Stimulated activated CD4-positive, alpha-beta T cell treated with anti-CD3 and anti-CD28 coated beads, Interleukin-15, amount 100 ng/mL, for 1 hour (primary cell): ENCODE measurements at places on chromosomes 16 and 17.

GRCh38 chr16:57555831-57556230, 13.4 kb downstream of the ADGRG5 start:
- DNase-seq: no peak

GRCh38 chr17:13734880-13735279, 133.2 kb upstream of the HS3ST3A1 start:
- DNase-seq: no peak

DNA sequence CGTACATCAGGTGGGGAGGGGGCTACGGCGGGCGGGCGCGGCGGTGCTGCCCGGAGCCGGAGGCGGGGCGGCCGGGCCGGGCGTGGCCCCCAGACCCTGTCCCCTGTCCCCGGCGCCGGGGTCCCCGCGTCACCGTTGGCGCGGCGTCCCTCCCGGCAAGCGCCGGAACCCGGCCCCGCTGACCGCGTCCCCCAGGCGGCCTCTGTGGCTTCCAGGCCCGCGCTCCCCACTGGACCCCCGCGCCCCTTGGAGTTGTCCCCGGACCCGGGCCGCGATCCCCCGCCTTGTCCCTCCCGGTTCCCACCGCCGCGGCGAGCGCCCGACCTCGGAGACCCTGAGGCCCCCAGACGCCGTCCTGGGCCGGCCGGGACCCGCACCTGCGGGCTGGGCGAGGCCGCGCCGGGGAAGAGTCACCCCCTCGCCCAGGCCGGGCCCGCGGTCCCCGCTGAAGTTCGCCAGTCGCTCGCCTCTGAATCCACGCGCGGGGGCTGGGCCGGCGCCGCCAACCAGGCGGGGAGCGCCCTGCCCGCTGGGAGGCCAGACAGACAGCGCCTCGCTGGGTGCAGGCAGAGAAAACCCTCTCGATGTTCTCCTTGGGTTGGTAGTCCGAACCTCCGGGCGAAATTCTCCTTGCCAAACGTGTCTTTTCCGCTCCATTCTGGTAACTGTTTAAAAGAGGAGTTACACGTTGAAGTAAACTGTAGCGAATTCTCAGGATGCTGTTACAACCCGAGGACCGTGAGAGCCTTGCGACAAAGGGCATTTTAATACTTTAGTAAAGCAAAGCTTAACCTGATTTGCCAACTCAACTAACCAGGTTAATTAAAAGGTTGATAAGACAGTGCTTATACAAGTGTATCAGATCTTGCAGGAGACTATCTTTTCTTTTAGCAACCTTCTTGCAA, 761 bp downstream of the GAN start:
- DNase-seq: no peak

DNA sequence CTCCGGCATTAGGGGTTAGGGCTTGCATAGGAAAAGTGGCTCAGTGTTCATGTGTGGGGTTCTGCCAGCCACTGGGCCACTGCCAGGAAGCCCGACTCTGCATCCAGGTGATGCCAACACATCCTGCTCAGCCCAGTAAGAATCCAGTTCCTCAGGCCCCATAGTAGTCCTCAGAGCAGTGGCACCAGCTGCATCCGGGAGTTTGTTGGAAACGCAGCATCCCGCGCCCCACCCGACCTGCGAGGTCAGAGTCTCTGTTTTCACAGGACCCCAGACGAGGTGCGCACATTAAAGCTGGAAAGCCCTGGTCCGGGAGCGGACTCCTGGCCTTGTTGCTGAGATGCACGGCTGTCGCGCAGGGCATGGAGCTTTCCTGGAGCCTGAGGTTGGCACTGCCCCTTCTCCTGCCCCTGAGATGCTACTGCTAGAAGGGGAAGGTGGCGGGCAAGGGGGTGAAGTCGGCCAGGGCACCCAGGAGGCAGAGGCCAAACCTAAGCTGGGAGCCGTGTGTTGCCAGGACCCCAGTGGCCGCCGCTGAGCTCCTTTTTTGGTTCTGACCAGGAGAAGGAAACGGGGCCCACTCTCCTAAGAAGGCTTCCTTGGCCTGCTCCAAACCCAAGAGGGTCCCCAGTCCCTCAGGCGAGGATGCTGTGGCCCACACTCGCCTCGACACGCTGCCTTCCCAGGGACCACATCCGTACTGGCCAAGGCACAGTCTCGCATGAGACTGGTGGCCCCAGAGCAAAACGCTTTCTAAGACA, 44.4 kb downstream of the NOS2 start:
- no peak for DNase-seq

- no peak for DNase-seq
Measured at GRCh38 chr17:67994817-67995569, 1.3 kb downstream of the C17orf58 start.

- no peak for DNase-seq
Measured at GRCh38 chr16:2795395-2796143, 2.7 kb upstream of the PRSS41 start.

DNA sequence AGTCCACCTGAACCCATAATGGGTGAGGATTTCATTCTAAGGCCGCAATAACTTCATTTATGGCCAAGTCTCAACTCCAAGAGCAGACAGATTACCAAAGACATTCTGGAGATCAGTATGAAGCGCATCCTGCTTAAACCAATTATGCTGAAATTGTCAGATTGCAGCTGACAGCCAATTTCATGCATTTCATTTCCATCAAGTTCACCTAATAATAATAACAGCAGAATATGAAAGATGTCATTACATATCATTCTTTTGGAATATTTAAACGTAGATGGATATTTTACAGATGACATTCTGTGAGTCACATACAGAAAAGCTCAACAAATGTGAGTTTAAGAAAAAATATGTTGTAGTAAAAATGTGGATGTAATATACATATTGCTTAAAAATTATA, 54.9 kb upstream of the NACA2 start:
- DNase-seq: no peak

DNA sequence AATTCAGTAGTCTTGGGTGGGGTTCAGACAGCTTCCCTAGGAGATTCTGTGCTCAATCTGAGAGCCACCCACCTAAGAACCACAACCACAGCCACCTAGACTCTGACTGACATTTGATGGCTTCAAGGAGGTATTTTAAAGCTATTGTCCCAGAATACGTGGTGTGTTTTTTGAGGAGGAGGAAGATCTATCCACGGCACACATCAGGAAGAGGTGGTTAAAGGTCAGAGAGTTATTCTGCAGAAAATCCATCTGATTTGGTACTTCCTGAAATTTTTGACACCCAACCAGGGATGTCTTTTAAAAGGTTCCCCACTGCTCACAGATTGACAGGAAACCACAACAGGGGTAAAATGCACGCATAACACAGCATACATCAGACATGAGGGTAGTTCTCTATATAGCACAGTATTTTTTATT, 25.1 kb downstream of the SMARCE1 start:
- DNase-seq: no peak

GRCh38 chr17:49079840-49080663, 52.5 kb upstream of the B4GALNT2 start:
- no peak for DNase-seq

DNA sequence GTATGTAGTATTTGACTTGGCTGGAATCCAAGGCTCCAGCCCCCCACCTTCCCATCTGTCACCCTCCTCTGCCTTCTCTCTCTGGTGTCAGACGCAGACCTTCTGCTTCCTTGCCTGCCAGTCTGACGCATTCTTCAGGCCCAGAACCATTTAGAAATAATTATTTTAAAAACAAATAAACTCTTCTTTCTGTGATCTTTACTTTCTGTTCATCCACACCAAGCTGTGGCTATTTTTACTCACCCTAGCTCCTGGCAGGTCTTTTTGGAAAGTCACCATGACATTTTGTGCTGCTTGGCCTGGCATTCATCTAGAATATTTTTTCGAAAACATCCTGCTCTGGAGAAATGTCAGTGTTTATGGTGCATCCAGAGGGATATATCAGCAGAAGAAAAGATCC, 330.7 kb upstream of the ASIC2 start:
- DNase-seq: no peak

DNA sequence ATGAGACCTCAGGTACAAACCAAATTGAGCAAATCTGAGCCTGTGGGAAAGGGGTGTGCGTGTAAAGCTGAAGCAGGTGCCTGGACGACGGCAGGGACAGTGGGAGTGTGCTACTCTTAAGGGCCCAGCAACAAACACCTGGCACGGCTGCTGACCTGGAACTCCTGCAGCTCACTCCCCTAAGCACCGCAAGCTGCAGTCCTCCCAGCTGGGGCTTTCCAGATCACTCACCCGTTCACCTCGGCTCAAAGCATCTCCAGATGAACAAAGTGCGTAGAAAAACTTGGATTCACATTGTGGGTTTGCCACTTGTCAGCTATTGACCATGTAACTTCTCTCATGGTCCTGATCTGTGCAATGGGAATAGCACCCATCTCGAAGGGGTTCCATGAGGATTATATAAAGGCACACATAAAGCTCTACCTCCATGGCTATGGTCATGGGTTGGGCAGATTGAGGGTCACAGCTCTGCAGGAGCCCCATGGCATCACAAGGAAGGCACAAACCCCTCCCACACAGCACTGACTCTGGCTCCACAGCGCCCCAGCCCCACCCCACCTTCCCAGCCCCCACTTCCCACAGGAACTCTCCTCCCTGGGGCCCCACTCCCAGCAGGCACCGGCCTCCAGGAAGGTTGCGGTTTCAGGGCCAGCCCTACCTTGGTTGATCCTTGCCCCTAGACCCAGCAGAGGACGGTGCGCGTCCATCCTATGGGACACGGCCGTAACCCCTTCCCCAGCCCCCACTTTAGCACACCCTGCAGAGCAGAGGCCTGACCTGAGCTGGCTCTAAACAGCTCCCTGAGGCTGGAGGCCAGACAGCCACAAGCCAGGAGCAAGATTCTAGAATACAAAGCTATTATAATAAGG, 21.9 kb downstream of the ST3GAL2 start:
- no peak for DNase-seq

GRCh38 chr17:54544249-54544648, 356.4 kb upstream of the TOM1L1 start:
- DNase-seq: no peak

- no peak for DNase-seq
Measured at GRCh38 chr17:4858882-4859260, 25.7 kb downstream of the MINK1 start.

GRCh38 chr17:43444223-43445008, 39.4 kb upstream of the DHX8 start:
- no peak for DNase-seq

GRCh38 chr16:2948807-2949704, 15.0 kb upstream of the KREMEN2 start:
- DNase-seq: no peak

- DNase-seq: no peak
Measured at GRCh38 chr16:87057211-87057881, 259.8 kb downstream of the C16orf95 start.

DNA sequence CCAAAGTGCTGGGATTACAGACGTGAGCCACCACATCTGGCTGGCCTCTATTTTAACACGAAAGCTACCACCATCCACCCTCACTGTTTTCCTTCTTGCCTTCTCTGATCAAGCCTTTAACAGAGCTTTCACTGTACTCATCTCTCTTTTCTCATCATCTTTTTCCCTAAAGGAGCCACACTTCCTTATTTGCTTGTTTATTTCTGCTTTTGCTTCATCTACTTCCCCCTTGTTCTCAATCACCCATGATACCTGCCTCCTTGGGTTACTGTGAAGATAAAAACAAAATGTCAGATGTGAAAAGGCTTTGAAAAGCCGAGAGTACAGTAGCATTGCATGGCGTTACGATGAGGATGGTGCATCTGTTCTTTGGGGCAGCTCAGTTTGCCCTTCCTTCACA, 79.9 kb downstream of the ZNF18 start:
- DNase-seq: no peak

GRCh38 chr17:60165223-60165622, 15.4 kb downstream of the CA4 start:
- DNase-seq: no peak

DNA sequence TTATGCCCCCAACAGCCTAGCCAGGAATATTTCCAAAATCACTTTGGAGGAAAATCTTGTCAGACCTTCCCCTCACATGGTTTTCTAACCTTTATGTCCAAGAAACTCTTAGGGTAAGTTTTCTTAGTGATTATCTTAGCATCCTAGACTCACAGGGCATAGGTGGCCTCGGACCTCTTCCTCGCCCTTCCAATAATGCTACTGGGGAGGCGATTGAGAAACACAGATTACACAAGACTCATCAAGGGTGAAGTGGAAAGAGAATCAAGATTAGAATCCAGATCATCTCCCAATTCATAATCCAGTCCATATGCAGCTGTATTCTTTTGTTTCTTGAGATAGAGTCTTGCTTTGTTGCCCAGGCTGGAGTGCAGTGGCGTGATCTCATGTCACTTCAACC, 358.4 kb upstream of the CDH5 start:
- DNase-seq: no peak

DNA sequence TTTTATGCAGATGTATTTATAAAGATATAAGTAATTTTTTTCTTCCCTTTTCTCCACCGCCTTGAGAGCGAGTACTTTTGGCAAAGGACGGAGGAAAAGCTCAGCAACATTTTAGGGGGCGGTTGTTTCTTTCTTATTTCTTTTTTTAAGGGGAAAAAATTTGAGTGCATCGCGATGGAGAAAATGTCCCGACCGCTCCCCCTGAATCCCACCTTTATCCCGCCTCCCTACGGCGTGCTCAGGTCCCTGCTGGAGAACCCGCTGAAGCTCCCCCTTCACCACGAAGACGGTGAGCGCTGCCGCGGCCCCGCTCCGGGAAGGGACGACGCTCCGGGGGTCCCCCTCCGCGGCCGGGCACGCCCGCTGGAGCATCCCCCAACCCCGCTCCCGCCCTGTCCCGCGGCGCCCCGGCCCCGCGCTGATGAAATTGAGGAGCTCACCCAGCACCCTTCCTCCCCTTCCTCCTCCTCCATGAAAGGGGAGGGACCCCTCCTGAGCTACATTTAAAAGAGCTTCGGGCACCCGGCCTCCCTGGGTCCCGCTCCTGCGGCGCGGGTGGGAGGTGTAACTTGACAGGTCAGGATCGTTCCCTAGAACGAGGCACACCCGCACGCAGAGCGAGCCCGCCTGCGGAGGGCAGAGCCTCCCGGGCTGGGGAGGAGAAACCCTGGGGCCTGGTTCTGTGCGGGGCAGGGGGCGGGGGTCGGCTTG, 706 bp downstream of the HLF start:
- DNase-seq: no peak

DNA sequence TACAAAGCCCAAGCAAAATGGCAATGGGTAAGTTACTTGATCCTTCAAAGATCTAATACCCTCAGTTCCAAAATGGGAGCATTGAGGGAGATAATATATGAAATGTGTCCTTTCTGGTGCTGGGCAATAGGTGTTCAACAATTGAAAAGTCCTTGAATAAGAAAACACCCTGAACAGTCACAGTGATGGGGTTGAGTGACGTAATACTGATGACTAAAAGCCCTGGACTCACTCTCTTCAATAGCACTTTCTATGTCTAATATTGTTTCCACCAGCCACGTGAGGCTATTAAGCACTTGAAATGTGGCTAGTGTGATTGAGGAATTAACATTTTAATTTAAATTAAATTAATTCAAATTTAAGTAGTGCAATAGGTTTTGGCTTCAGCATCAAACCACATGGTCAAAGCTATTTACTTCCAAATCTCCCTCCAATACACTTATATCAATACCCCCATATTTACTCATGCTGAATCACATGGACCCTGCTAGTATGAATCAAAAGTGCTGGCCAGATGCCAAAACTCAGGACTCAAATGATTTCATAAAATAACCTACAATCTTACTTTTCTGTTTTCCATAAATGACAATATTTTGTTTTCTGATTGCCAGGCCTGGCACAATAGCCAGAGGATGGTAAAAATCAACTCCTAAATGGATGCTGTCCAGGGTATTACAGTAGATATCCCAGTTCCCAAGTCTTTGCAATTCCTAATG, 516.2 kb downstream of the HAPSTR1 start:
- no peak for DNase-seq

GRCh38 chr17:66379996-66380395, 77.6 kb downstream of the PRKCA start:
- no peak for DNase-seq

- DNase-seq: no peak
Measured at GRCh38 chr16:4522051-4522581, 16.5 kb downstream of the CDIP1 start.
